ENCODE measurements at places on chromosomes 6 and 20. TPM values are rescaled to one million over a fixed set of nuclear protein-coding genes. Genes with fewer than 3 reads are reported as not detected.

The LRRN4 gene
- total RNA-seq = 71.2 TPM

The SIM1 gene
- total RNA-seq = 2.0 TPM

GRCh38 chr20:3135507-3136070, 24.1 kb downstream of the FASTKD5 start:
- no peak for DNase-seq

DNA sequence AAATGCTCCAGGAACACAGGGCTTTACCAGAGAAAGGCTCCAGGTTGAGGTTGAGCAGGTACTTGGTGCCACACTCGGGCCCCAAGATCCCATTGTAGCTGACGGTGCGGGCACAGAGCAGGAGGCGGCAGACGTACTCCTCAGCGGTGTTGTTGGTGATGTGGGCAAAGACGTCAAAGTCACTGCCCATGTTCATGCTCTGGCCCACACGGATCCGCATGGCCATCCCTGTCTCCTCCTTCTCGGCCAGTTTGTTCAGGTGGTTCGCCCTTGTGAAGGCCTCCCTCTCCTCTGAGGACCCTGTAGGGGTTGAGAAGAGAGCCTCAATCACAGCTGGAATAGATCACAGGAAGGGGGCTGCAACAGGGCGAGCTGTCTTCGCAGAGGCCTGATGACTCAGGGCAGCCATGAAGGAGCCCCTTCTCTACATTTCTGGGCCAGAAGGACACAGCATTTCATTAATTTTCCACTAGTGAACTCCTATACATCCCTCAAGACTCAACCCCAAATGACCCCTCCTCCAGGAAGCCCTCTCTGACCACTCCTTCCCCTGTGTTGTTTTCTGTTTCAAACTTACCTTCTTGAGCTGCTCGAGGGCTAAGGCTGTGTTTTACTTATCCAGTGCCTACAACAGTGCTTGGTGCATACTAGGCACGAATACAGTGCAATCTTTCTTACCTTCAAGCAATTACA, 26.8 kb downstream of the TGM2 start:
- DNase-seq = no peak

DNA sequence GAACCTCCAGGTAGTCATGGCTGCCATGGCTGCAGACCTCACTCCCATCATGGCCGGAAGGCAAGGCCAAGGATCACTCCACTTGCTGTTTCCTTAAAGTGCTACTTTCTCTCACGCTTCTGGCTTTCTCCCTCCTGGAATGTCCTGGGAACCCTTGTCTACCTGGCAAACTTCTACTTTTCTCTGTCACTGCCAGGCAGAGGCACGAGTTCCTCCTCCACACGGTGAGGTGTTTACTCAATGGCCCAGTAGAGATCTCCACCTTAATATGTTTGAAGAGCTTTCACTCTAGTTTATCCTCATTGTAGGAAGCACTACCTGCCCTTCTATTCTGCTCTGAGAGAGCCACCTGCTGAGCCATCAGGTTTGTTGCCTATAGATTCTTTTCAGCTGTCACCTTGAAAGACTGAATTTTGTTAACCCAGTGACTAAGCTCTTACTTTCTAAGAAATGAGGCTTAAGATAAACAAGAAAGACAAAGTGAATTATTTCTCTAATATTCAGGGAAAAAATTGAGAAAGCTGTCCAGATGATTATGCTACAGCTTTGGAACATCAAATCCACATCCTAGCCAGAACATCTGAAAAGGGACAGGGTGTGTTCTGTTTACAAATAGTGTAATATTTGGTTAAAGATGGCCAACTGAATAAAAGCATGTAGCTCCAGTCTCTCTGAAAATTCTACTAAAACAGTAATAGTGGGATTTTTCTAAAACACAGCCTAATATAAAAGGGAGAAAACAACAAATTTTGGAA, 54.9 kb downstream of the PLAGL1 start:
- DNase-seq = no peak

DNA sequence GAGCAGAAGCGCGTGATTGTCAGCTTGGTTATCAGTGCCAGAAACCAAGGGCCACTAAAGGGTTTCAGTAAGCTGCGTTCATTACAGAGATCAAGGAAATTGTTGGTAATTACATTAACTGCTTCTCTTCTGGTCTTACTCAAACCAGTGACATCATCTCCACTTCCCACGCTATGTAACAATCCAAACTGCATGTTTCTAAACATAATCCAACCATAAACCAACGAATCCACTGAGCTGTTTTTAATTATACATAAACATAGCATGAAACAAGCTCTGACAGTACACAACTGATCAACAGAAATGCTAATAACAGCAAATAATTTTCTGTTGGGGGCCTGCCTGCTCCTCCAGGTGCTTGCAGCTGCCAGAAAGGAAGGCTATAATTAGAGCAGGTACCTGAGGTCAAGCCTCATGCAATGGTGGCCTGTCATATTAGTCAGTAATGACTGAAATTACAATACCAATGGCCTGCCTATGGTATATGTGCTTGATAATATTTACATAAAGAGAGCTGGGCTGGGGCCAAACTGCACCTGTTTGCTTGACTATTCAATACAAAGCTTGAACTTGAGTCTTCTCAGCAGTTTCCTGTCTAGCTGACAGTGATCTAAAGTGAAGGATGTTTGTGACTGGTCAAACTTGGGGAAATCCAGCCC, 40.1 kb downstream of the ILRUN start:
- DNase-seq = no peak

DNA sequence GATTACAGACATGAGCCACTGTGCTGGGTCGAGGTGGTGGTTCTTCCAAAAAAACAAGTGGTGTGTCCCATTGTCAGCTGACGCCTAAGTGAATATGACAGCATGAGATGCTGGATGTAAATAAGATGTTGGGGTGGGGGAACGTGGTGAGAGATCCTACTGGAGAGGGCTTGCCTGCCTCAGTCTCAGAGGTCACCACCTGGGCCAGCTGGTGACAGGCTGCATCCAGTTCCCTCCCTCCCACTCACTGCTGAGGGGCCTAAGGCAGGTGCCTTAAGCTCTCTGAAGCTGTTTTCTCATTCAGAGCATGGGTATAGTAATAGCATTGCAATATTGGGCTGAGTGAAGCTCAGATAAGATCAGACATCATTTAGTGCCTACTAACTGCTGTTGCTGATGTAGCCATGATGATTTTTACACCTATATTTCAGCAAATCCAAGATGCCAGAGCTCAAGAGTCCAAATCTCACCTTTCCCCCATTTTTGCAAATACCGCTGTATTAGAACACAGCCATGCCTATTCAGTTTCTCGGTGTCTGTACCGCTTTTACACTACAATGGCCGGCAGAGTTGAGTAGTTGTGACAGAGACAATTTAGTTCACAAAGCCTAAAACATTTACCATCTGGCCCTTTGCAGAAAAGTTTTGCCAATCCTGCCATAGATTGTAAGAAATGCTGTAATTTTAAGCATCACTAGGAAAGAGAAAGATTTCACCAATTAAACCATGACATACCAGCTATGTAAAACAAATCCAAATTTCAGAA, 171.3 kb downstream of the ANKRD60 start:
- DNase-seq = no peak

GRCh38 chr20:53869466-53870258, 200.7 kb downstream of the BCAS1 start:
- peak; percentile 63 for DNase-seq
